Fibroblast of mammary gland (primary cell): ENCODE measurements at places on chromosomes 1 and 21.

DNA sequence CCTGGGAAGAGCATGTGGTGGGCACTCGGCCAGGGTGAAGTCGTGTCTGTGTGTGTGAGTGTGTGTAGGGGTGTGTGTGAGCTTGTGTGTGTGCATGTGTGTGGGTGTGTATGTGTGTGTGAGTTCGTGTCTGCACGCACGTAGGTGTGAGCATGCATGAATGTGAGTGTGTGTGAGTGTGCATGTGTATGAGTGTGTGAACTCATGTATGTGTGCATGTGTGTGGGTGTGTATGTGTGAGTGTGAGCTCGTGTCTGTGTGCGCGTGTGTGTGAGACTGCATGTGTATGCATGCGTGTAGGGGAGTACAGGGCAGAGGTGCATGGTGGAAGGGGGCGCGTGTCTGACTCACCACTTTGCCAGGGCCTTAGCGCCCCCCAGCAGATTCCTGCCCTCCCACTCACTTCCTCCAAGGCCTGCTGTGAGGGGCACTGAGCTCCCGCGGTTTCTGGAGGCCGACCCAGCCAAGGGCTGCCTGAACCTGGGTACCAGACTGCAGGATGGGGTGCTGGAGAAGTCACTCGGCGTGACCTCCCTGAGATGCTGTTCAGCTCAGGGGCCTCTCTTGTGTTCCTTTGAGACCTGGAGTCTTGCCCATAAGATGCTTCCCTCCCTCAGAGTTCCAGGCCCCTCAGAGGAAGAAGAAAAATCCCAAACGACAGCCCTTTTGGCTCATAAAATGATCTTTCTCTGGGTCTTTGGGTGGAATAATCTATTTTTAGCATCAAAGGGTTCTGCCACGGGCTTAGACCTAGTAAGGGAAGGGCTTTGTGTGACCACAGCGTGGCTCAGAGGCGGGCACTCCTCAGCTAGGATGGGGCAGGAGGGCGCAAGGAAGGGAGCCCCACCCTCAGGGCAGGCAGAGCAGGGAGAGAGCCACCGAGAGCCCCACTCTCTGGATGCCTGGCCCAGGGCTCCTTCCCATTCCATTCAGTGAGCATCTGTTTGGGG, 41.1 kb upstream of the RUNX3 start:
- DNase-seq = no peak

GRCh38 chr1:13869172-13869797, 169.3 kb downstream of the PRDM2 start:
- DNase-seq = no peak

- DNase-seq = peak; percentile 92
These were observed 43.5 kb downstream of the ALPL start for GRCh38 chr1:21552715-21553114.

DNA sequence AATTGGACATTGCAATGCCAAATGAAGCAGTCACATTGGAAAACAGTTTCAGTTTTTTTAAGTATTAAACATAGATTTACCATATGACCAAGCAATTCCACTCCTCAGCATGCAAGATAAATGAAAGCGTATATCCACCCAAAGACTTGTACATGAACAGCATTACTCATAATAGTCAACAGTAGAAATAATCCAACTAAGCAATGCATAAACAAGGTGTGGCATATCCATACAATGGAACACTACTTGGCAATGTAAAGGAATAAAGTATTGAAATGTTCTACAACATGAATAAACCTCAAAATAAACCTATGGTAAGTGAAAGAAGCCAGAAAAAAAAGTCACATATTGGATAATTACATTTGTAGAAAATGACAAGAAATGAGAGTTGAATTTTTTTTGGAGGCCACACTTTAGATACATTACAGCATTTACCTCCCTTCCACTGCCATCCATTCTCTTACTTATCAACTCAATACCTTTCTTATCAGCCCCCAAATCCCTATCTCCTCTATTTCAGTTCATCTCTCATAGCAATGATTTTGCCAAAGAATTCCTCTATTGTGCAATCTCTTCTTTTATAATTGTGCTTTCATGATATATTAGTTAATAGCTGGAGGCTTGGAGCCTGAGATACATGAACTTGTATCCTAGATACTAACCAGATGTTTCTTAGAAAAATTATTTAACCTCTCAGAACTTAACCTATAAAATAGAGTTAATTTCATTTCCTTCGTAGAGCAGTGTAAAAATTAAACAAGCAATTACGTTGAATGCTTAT, 414.2 kb upstream of the C1orf87 start:
- DNase-seq = no peak

DNA sequence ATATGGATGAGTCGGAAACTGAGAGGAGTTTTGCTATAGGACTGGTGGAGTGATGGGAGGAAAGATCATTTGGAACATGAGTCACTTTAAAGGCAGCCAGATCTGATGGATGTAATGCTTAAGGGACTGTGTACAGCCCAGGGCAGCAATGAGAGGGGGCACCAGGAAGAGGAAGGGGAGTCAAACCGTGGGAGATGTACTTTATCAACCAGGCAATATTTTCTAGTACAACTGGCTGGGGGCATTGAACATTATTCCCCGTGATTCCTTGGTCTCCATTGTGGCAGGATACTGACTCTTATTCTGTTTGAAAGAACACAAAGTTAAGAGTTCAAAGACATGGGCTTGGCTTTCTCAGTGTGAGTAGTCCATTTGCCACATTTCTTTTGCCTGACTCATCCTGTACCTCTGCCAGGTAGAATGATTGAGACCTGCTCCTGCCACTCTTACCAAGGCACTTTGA, 268.2 kb upstream of the NR5A2 start:
- DNase-seq = peak; percentile 43

GRCh38 chr1:16402742-16403141, 34.5 kb downstream of the SPATA21 start:
- DNase-seq = peak; percentile 25

DNA sequence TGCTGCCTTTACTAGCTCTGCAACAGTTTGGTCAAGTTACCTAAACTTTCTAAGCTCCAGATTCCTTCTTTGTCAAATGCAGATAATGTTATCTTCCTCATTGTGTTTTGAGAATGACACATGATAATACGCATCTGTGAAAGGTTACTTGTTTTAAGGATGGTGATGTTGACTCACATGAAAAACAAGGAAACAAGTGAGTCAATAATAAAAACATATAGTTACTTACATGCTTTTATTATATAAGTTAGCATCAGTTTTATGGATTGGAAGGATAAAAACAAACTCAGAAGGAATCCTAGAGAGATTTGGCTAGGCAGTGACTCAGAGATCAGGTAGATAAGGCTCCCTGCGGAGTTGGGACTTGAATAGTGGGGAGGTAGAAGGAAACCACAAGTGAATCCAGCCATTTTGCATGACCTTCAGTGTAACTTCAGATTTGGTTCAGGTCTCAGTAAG, 144.6 kb downstream of the LMO4 start:
- DNase-seq = no peak

DNA sequence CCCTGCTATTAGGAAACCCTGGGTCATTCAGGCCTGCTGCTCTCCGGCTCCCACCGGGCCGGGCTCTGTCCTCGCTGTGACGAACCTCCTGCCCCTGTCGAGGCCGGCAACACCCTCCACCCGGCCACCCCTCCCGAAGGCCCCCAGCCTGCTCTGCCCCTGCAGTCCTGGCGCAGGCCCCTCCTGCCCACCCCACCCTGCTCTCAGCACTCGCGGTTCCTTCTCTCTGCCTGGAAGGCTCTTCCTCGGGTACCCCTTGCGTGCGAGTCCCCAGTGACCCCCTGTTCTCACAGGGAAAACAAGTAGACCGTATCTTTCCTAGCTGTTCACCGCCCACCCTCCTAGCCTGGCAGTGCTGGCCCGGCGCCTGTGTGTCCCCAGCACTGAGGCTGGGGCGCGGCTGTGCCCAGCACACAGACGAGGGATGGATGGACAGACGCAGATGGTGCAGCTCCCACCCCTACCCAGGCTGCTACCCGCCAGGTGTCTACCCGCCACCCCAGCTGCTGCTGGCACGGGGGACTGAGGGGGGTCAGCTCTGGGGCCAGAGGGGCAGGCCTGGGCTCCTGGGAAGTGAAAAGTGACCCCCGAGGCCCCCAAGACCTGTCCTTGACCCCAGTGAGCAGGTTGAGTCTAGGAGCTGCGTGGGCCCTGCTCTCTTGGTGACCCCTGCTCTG, 3.1 kb upstream of the VWA1 start:
- no peak for DNase-seq

- peak; percentile 94 for DNase-seq
These were observed 19.3 kb downstream of the DPT start for GRCh38 chr1:168709405-168710363.

DNA sequence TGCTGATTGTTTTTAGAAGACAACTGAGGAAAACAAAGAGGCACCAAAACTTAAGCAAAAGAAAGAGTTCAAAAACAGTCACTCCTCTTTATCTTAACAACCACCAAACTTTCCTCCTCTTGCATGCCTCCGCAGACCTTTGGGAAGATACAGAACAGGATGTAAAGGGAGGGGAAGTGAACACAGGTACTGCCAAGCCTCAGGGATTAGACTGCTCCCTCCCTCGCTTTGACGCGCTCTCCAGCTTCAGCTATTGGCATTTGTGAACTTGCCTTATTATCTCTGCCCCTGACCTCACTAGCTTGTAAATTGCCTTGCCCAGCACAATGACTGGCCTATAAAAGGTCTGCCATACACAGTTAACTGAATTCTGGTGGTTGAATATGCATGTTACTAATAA, 4.8 kb upstream of the SRP9 start:
- DNase-seq = no peak

DNA sequence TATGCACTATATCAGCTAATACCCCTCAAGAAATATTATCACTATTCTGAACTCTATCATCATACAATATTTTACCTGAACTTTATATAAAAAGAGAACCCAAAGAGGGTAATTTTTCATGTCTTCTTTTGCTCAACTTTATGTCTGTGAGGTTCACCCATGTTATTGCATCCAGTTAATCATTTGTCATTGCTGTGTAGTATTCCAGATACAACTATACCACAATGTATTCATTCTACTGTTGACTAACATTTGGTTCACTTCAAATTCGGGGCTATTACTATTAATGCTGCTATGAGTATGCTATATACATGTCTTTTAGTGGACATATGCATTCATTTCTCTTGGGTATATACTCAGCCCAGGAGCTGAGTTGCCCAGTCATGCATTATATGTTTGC, 21.0 kb upstream of the DLGAP3 start:
- no peak for DNase-seq

DNA sequence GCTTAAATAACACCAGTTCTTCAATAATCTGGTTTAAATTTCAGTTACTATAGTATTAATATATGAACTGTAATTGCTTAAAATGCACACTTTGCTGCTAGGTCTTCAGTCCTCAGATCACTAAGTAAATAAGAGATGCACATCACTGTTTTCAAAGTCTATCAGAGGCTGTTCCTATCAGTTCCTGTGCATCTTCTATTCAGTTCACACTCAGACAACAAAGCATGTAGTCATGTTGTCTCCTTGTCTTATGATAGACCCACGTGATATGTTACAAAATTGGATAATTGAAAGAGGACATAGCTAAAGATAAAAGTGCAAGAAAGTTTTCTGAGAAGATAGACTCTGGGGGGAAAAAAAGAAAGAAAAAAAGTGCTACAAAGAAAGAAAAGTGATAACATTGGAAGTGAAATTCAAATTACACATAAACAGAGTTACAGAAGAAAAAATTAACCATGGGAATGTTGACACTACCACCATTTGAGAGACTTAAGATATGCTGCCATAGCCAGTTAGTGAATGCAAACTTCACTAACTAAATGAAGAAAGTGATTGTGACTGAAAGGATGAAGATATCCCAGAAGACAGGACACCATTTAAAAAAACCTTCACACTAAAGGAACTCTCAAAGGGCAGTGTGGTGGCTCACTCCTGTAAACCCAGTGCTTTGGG, 33.9 kb upstream of the TSNAX start:
- DNase-seq = no peak

DNA sequence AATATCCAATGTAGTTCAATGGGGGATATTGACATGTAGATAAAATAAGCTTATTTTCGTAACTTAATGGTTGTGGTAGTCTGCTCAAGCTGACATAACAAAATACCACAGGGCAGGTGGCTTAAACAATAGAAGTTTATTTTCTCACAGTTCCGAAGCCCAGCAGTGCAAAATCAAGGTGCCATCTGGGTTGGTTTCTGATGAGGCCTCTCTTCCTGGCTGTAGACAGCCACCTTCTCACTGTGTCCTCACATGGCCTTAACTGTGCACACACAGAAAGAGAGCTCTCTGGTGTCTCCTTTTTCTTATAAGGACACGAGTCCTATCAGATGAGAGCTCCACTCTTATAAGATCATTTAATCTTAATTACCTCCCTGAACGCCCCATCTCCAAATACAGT, 64.8 kb upstream of the IPO9 start:
- no peak for DNase-seq

GRCh38 chr1:185560760-185561159, 173.4 kb upstream of the HMCN1 start:
- DNase-seq = no peak

DNA sequence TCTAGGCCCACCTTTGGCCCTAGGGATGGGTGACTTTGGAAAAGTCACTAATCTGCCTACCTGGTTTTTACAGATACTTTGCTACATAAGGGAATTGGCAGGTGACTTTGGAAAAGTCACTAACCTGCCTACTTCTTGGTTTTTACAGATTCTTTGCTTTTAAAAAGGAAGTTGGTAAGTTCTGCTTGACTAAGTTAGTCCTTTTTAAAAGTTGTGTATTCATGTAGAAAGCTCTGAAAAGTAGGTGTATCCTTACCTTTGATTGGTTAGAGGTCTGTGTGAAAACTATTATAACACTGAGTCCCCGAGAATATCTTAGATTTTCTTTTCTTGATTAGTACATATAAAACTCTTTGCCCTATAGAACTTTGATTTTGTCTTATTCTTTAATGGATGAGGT, 12.4 kb downstream of the ATF6 start:
- no peak for DNase-seq

GRCh38 chr1:56844545-56845136, 10.0 kb upstream of the C8A start:
- no peak for DNase-seq

- DNase-seq = peak; percentile 45
These were observed 24.8 kb downstream of the MARK1 start for GRCh38 chr1:220552672-220553260.

- peak; percentile 69 for DNase-seq
These were observed 19.9 kb downstream of the ATP8B2 start for GRCh38 chr1:154344977-154345837.

GRCh38 chr1:211616231-211616964, 37.4 kb upstream of the SLC30A1 start:
- no peak for DNase-seq

DNA sequence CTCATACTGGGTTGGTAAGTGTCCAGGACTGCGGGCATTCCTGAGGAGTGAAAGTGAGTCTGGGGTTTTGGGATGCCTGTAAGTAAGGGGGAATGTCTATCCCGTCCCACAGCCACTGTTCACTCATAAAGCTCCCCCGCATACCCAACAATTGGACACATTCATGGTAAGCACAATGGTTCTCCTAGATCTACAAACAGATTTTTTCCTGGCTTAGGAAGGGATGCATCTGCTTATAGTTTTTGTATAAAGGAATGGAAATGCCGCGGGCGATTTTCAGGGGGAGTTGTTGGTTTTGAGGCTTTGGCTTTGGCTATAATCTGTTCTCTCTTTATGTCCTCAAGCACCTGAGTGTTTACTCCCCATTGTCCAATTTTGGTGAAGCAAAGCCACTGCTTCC, 7.1 kb downstream of the ERVH48-1 start:
- DNase-seq = no peak
